Fibroblast of skin of right biceps (primary cell): ENCODE measurements at places on chromosomes 13 and 19.

GRCh38 chr13:40389081-40389641 lies 277.3 kb downstream of the FOXO1 start:
- DNase-seq: no peak

DNA sequence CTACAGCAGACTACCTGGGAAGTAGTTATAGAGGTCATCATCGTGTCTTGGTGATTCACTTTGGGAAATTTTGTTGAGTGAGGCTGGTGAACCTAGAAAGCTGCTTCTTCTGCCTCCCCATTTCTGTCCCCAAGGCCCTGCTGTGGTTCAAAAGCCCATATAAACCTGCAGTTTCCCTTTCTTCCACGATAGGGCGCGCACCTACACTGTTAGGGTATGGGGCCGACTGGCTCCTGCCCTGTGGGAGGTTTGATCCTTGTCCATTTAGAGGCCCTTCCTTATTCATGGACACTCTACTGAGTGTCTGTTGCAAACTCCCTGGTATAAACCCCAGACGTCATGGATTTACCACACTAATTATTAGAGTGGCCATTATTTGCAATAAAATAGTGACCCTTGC lies 191.8 kb downstream of the GGACT start:
- no peak for DNase-seq

DNA sequence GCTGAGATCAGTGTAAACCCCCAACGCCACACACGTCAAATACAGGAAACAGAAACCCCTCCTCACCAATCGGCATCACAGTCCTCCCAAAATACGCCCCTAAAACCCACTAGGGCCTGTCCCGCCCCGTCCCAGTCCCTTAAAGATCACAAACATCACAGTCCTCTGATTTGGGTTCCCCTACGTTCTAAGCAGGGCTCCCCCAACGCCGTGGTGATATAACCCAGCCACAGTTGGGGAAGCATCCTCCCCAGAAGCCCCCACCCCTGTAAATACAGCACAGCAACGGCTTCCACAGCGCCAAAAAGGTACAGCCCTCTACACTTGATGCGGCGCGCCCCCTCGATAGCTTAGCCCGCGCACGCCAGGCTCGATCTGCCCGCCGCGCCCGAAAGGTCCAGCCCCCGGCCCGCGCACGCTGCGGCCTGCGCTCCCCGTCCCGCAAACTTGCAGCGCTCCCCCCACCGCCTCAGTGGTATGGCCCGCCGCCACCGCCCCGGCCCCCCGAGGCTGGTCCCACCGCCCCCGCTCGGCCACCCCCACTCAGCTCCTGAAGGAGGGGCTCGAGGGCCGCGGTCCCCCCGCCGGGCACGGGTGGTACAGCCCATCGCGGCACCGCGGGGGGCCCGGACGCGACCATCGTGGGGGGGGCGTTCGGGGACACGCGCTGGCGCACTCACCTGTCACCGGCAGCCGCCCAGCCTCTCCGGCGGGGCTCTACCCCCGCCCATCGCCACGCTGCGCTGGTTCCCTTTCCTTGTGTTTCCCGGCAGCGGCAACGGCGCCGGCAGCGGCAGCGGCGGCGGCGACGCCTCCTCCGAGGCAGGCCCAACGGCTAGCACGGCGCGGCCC lies at the start of gene AKT2:
Gene AKT2 (minus strand): TSS at position 845 of the 852 bp plus-strand sequence. CDS start 20,078 bp downstream, outside the sequence.
- peak; percentile 72 for DNase-seq

- DNase-seq: no peak
Measured at GRCh38 chr19:21109116-21109515, 27.1 kb downstream of the ZNF714 start.

DNA sequence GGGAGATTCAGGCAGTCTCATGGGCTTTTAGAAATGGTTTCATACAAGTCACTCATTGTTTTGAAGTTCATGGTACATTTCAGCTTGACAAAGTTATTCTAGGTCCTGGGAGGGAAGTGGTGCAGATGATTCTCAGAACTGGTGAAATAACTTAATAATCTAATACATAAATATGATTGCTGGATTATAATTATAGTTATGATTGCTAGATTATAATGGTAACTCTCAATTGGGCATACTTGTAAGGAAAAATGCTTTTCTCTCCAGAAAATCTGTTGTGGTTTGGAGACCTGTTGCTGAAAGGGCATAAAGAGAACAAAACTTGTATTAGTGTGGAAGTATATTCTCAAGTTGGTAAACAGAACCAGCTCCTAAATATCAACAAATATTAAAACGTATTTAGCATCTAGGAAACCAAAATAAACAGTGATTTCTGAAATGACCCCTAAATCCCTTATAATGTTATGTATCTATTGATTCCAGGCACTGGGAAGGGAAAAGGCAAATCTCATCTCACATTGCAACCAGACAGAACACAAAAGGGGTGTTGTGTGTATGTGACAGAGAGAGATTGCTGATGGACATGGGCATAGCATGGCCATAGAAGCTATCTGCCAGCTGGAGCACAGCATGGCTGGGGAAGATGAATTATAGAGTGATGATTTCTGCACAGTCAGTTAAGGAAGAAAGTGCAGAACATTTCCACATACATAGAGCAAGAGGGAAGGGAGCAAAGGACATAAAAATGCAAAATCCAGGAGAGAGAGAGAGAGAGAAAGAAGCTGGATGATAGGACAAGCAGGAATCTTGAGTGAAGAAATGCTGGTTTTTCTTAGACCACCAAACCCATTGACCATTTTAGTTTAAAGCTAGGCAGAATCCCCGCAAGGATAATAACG lies 87.1 kb upstream of the FRY start:
- no peak for DNase-seq

GRCh38 chr13:81577601-81578195 lies 1236.8 kb upstream of the SPRY2 start:
- no peak for DNase-seq

- DNase-seq: peak; percentile 34
Measured at GRCh38 chr13:28657784-28658538, 969 bp upstream of the POMP start.

GRCh38 chr13:93309886-93310523 lies 83.4 kb downstream of the GPC6 start:
- DNase-seq: peak; percentile 74

DNA sequence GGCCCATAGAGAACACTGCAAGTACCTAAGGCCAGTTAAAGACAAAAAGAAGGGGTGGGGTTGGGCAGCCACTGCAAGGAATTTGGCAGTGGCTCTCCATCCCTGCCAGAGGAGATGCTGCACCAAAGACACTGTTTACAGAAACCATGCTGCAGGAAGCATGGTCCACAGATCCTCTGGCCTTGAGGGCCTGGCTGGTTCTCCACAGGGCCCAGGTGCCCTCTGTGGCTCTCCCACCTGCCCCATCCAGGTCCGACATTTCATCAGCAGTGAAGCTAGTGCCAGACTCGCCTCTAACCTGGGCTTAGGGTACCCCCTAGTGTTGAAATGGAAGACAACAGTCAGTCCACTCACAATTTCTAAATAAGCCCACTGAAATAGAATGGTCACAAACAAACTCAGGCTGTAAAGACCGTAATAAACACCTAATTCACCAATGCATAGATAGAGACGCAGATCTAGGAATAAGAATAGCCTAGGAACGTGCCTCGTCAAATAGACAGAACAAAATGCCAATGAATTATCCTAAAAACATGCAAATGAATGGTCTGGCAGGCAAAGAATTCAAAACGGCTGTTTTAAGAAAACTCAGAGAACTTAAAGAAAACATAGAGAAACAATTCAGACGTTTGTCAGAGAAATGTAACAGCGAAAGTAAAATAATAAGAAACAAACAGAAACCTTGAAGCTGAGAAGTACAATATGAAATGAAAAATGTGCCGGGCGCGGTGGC lies 23.3 kb downstream of the LYPD4 start:
- no peak for DNase-seq

GRCh38 chr19:17862711-17863519 lies 3.2 kb downstream of the RPL18A start:
- no peak for DNase-seq

DNA sequence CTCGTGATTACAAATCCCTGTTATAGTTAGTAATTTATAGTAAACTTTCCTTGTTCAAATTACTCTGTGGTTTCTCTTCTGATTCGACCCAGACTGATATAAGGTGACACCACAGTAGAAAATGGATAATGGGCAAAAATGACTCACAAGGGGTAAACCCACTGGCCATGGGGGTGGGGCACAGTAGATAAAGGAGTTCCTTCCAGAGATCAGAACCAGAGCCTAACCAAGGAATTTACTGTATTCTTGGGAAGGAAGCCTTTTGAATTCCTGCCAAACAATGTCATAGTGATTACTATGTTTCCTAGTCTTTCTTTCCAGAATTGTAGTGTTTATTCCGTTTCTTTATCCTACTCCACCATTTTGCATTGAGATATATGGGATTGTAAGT lies 21.9 kb downstream of the MIR17HG start:
- DNase-seq: peak; percentile 85

- no peak for DNase-seq
Measured at GRCh38 chr19:41407271-41407670, 9.7 kb downstream of the BCKDHA start.

DNA sequence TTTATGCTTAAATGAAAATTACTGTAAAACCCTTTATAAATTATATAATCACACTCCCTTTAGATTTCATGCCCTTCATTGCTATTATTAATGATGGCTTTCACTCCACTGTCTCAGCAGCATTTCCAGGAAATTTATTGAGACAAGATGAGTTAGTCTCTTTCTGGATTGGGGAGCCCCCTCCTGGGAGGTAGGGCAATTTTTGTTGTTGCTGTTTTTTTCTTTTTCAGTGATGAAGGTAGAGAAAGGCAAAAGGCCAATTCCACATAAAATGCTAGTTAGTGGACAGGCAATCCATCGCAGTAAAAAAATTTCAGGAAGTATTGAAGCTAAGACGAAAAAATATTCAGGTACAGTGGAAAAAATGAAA lies 80.2 kb downstream of the TEX26 start:
- peak; percentile 45 for DNase-seq

DNA sequence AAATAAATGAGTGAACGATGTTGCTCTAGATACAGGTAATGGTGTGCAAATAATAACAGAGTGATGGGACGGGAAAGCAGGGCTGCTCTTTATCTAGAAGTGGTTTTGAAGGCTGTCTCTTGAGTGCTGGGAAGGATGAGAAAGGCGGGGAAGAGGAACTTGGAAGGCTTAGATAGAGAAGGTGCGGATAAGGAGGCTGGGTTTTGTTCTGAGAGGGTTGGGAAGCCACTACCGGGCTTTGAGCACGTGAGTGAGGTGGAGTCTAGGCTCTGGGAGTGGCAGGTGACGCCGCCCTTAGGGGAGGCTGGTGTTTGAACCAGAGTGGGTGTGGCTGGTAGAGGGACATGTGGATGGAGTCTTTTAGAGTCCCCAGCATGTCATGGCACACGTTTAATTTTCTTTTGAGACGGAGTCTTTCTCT lies 811 bp downstream of the ARMC6 start:
- DNase-seq: peak; percentile 69

GRCh38 chr19:28493884-28494283 lies 719.1 kb downstream of the UQCRFS1 start:
- DNase-seq: no peak

DNA sequence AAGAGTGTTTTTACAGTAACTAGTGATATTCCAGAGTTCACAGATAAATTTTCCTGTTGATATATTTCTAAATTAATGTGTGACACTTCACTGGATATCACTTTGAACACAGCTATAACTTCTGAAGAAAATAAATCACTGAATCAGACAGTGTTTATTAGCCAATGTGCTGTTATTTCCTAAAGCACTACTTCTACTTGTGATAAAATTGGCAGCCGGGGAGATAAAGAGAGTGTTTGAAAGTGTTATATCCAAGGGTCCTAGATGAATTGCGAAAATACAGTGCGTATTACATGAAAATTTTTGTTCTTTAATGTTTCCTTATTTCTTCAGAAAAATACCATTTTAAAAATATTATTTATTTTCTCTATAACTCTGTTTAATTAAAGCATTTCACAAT lies 417.5 kb upstream of the ARGLU1 start:
- no peak for DNase-seq

GRCh38 chr19:49391581-49392399 lies 3.7 kb downstream of the KASH5 start:
- DNase-seq: peak; percentile 66

DNA sequence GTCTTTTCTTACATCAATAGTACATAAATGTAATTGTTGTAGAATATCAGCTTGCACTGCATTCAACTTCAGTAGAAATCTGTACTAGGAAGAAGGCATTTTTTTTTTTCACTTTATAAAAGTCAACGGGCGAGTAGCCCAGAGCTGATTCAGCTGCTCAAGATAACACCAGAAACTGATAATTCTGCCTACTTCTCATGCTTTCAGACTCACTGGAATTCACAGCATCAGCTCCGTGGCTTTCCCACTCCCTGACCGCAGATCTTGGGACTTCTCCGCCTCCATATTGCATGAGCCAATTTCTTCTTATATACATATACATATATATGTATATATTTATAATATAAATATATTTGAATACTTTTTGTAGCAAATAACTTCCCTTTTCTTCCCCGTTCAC lies 263.1 kb upstream of the RXFP2 start:
- DNase-seq: peak; percentile 95

DNA sequence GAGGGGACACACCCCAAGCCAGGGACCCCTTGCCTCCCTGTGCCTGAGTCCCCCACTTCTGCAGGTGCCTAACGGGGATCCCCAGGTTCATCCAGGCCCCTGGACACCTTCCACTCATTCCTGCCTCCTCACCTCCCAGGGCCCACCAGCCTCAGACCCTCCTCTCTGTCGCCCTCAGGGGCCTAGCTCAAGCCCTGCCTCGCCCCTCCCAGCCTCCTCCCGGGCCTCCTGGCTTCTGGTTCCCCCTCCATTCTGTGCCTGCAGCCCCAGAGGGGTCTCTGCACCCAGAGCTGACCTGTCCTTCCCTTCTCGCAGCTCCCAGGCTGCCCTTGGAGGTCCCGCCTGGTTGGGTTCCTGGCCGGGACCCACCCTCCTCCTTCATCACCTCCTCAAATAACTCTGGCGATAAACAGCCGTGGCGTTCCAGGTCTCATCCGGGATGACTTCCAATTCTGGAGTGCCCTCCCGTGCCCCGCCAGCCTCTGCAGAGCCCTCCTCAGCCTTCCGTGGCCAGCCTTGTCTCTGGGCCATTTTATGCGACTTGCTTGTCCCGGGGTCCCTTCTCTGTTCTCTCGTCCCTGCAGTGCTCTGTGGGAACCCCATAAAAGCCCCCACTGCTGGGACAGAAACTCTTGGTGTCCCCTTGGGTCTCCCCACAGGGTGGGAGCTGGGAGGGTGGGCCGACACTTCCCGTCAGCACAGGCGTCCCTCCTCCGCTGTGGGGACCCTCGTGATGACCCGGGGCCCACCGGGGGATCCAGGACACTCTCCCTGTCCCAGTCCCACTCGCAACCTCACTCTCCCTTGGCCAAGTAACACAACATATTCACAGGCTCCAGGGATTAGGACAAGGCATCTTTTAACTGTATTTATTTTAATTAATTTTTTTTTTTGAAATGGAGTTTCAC lies 9.2 kb downstream of the JOSD2 start:
- no peak for DNase-seq
